ENCODE measurements at places on chromosomes 16 and 17.
A peak's percentile ranks its signal among the peaks of the same experiment; 100 is the strongest.

DNA sequence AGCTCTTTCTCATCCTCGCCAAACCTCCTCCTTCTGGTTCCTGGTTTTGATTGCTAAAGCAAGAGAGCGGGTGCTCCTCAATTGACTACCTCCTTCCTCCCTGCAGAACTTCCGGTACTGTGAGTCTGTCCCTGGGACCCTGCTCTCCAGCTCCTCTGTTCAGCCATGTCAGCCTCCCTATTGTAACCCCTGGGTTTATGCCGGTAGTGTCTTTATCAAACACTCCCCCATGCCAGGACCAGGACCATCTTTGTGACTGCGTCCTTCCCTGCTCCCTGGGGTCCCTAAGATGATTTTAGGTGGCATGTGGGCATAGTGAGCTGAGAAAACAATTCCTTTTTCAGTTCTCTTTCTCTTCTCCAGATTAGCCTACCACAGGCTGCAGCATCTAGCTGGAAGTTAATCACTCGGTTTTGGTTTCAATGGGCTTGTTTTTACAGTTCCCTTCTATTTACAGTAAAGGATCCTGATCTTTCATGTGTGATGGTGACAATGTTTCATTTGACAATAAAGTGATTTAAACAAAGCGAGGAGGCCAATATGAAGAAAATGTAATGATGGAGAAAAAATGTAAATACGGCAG is 27.7 kb upstream of the IL21R start:
- no peak for DNase-seq

GRCh38 chr17:6924208-6924607 is 71.6 kb upstream of the ALOX12 start:
- DNase-seq = no peak

- DNase-seq = no peak
These were observed 18.2 kb downstream of the LASP1NB start for GRCh38 chr17:38943607-38944006.

DNA sequence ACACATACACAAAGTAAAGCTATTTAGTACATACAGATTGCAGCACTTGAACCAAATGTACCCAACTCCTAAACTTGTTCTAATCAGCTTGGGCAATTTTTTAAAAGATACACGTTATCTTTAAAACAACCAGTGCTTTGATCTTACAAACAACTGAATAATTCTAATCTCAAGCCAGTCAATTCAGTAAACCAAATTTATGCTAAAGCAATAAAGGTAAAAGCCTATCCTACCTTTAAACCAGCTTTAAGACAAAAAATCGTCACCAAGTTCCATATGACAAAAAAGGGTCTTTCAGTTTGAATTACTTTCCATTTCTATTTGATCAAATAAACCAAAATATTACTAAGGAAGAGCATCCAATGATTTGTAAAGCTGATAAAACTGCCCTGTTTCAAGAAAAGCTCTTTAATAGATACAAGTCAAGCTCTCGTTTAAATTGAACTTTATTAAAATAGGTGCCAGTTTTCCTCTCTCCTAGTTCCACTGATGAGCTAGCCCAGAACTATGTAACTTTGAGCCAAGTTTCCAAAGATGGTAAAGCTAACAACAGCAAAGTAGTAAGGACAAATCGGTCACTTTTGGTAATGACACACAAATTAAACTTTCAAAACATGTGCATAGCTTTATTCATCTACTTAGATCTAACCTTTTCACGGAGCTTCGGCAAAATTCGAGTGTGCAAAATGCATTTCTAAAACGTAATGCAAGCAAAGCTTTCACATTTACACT is 10.2 kb downstream of the CRYBA1 start:
- no peak for DNase-seq

DNA sequence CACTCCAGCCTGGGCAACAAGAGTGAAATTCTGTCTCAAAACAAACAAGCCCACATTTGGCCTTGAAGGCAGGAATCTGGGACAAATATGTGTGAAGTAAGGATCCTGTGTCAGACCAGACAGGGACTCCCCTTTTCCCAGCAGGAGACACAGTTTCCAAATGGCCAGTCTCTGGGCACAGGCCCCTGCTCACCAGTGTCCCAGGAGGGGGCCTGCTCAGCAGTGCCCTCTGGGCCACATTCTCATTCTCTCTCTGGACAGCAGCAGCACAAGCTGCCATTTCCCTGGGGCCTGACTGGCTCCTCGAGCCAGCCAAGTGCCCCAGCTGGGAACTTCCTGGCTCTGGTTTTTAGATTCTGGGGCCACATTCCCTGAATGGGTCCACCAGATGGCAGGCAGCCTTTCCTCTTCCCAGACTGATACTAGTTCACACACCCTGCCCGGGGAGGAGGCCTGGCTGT is 11.7 kb upstream of the MNT start:
- no peak for DNase-seq

- DNase-seq = no peak
These were observed 53.4 kb downstream of the MEOX1 start for GRCh38 chr17:43608313-43608712.

GRCh38 chr16:5678371-5678770 is 580.8 kb upstream of the EEF2KMT start:
- no peak for DNase-seq

GRCh38 chr16:10169904-10170410 is 12.3 kb downstream of the GRIN2A start:
- no peak for DNase-seq

DNA sequence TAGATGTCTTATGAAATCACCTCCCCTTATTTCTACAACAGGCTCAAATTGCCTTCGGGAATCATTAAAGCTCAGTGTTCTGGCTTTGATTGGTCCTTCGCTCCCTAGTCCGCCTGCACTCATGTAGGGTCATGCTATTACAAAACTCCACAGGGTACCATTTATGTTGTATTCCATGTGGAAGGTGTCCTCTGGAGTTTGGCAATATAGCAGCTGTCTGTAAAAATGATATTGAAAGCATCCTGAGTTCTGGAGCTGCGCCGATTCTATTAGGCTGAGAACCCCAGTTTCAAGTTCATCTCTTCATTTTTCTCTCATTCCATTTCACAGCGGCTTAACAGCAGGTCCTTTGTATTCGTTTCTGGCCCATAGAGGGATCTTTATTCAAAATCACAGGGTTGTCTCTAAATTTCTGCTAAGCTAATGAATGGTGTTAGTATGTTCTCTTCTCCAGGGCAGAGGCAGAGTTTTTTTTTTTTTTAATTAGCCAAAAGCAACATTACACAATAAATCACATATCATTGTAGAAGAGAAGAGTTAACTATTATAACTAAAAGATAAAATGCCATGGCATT is 71.9 kb upstream of the TEKT1 start:
- DNase-seq = no peak

- DNase-seq = no peak
These were observed 13.9 kb downstream of the TBKBP1 start for GRCh38 chr17:47707884-47708283.

DNA sequence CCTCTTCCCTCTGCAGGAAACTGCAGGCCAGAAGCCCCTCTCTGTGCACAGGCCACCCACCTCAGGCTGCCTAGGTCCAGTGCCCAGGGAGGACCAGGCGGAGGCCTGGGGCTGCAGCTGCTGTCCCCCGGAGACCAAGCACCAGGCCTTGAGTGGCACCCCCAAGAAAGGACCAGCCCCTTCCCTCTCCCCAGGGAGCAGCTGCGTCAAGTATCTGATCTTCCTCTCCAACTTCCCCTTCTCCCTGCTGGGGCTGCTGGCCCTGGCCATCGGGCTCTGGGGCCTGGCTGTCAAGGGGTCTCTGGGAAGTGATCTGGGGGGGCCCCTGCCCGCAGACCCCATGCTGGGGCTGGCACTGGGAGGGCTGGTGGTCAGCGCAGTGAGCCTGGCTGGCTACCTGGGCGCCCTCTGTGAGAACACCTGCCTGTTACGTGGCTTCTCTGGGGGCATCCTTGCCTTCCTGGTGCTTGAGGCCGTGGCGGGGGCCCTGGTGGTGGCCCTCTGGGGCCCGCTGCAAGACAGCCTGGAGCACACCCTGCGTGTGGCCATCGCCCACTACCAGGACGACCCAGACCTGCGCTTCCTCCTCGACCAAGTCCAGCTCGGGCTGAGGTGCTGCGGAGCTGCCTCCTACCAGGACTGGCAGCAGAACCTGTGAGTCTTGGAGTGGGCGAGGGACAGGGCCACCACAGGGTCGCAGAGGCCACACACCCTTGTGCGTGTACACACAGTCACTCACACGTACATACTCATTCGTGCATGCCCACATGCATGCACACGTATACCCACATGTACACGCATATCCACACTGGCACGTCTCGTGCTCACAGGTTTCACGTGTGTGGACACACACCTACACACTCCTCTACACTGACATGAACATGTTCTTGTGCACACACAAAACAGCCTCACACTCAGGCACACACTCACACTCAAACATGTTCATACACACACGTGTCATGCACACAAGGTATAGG is 8.3 kb downstream of the TSPAN10 start:
- DNase-seq = no peak

GRCh38 chr17:6940186-6940649 is 55.6 kb upstream of the ALOX12 start:
- peak; percentile 38 for DNase-seq

DNA sequence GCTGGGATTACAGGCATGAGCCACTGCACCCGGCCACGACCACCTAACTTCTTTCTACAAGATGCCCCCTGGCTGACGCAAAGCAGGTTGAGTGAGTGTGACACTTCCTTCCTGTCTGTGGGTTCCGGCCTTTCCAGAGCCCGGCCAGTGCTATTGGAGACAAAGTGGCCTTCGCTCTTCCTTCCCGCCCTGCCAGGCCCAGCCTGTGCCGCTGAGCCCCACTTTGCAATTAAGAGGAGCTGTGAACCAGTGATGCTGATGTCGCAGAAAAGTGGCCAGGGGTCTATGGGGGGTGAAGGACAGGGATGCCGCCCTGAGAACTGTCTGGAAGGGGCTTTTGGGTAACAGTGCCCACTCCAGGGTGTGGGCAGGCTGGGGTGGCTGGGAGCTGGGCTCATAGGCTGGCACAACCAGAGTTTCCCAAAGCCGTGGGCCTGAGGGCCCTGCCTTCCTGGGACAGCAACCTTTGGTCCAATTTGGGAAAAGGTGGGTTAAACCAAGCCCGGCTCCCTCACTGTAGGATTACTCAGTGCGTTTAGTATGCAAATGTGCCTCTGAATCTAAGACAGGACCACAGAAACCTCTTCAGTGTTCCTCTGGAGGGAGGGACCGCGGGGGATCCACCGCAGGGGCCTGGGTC is 174.9 kb downstream of the SEC14L1 start:
- DNase-seq = no peak

DNA sequence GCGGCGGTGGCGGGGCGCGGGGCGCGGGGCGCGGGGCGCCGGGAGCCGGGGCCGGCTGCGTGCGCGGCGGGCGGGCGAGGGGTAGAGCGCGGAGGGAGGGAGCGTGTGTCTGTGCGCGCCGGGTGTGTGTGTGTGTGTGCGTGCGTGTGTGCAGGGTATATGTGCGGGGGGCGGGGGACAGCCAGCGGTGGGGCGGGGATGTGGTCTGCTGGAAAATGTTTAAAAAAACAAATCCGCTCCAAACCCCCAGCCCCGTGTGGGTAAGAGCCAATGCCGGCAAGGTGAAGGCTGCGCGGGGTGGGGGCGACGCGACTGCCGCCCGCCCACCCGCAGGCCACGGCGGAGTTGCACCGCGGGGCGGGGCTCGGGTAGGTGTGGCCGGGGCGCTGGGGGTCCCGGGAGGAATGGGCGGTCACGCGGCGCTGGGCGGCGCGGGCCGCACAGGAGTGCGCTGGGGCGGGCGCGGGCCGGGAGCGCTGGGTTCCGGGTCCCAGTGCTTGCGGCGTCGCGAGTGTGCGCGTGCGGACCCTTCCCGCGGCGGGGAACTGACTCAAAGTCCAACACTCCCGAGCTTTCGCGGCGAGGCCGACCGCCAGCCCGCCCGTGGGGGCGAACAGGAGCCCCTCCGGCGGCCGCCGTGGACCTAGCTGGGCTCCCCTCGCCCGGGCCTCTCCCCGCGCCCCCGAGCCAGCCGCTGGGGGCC is at the start of gene CYGB:
CYGB (minus strand) TSS at position 132 of the 703 bp plus-strand sequence. CDS start 167 bp downstream, outside the sequence.
- DNase-seq = no peak

DNA sequence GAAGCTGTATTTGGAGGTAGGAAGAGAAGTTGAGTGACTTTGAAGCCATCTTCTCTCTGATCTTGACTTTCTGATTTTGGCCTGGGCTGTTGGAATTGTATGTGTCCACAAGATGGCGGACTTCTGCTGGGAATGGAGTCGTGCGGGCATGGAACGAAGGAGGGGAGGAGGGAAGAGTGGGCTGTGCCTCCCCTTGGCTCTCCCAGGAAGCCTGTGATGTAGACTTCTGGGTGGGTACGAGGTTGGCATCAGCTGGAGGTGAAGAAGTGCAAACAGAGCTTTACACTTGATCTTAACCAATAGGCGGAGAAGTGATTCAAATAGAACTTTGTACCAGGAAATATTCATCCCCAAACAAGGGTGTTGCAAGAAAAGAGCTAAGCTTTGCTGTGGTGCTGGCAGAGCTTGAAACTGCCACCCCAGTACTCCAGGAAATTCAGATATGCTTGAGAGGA is 7.4 kb upstream of the TMEM220 start:
- peak; percentile 79 for DNase-seq

- DNase-seq = no peak
These were observed 2.4 kb downstream of the VPS25 start for GRCh38 chr17:42775534-42776098.

DNA sequence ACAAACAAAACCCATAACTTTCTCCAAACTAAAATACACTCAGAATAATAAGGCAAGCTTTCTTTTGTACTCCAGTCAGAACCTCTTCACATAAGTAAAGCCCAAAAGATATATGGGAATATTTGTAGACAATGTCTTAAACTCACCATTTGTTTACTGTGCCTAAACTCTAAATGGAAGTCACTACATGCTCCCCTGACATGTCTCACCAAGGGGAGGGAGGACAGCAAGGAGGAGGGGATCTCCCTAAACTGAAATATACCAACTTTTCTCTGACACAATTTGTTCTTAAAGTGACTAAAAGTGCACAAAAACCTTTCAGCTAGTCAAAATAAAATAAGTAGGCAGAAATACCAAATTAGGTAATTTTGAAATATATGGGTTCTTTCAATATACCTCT is 38.5 kb downstream of the GRB7 start:
- DNase-seq = no peak

- no peak for DNase-seq
These were observed 3.5 kb upstream of the CLEC10A start for GRCh38 chr17:7083592-7083991.

DNA sequence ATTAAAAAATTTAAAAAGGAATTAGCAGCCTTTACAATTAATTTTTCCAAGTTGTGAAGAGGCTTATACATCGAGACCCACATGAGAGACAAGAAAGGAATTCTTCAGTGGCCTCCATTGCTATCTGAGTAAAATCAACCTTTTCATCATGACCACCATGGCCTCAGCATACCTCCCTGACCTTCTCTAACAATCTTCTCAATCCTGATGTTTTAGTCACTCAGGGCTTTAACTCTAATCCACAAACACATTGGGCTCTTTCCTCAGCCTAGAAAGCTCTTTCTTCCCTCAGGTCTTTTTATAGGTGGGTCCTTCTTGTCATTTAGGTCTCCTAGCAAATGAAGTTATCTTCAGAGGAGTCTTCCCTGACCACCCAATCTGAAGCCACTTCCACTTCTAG is 46.4 kb downstream of the SPOP start:
- no peak for DNase-seq

GRCh38 chr17:32915245-32915644 is 12.7 kb upstream of the TMEM98 start:
- no peak for DNase-seq

All from AG08396 (cell line).